Effector memory CD8-positive, alpha-beta T cell (primary cell): ENCODE measurements at places on chromosomes 7 and 10.

DNA sequence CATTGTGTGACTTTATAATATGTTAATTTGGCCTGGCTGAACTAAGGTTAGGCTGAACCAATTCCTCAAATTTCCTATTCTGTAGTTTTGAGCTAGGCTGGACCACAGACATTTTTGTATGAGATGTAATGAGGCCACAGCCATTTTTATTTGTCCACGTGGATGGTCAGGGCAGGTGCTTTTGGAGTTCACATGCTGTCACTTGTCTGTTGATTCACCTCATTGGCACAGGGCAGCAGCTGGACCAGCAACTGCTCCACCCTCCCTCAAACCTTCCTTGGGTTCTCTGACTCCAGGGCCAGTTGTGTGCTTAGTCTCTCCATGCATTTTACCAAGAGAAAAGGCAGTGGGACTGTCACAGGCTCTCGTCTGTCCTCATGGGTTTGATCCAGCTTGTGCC is 76.1 kb upstream of the NPS start:
- no peak for DNase-seq

- DNase-seq = no peak
Observed at GRCh38 chr7:14398526-14398925, 409.1 kb upstream of the ETV1 start.

GRCh38 chr7:32905175-32905662 is 13.7 kb upstream of the KBTBD2 start:
- DNase-seq = peak; percentile 61

GRCh38 chr10:24457661-24458318 is 248.9 kb downstream of the KIAA1217 start:
- DNase-seq = no peak

- DNase-seq = no peak
Observed at GRCh38 chr7:22430457-22430856, 69.5 kb downstream of the STEAP1B start.

GRCh38 chr10:89248990-89249389 is 2.6 kb downstream of the LIPA start:
- DNase-seq = no peak
